ENCODE measurements at places on chromosomes 3 and 15. TPM values are rescaled to one million over a fixed set of nuclear protein-coding genes. Genes with fewer than 3 reads are reported as not detected.

The SLC38A3 gene
- total RNA-seq: 7.1 TPM

The SLC9C1 gene
- total RNA-seq: not detected

The SGO1 gene
- 0.18 TPM for total RNA-seq

The CCDC80 gene
- 4.2 TPM for total RNA-seq

The UACA gene
- total RNA-seq: 192 TPM

The DNAH12 gene
- not detected for total RNA-seq

The GOLGA8O gene
- not detected for total RNA-seq

The LRRIQ4 gene
- not detected for total RNA-seq

The MEF2A gene
- 117 TPM for total RNA-seq

The TM4SF1 gene
- total RNA-seq: 38.8 TPM

The PARL gene
- 39.8 TPM for total RNA-seq

The PLA2G4F gene
- 8.2 TPM for total RNA-seq
